Stimulated activated CD8-positive, alpha-beta memory T cell treated with anti-CD3 and anti-CD28 coated beads, Interleukin-12 subunit alpha, Interleukin-12 subunit beta, amount 100 ng/mL, for 1 hour (primary cell): ENCODE measurements at places on chromosomes 1 and 21.

- DNase-seq: no peak
Observed at GRCh38 chr1:61353797-61354406, 271.5 kb downstream of the NFIA start.

DNA sequence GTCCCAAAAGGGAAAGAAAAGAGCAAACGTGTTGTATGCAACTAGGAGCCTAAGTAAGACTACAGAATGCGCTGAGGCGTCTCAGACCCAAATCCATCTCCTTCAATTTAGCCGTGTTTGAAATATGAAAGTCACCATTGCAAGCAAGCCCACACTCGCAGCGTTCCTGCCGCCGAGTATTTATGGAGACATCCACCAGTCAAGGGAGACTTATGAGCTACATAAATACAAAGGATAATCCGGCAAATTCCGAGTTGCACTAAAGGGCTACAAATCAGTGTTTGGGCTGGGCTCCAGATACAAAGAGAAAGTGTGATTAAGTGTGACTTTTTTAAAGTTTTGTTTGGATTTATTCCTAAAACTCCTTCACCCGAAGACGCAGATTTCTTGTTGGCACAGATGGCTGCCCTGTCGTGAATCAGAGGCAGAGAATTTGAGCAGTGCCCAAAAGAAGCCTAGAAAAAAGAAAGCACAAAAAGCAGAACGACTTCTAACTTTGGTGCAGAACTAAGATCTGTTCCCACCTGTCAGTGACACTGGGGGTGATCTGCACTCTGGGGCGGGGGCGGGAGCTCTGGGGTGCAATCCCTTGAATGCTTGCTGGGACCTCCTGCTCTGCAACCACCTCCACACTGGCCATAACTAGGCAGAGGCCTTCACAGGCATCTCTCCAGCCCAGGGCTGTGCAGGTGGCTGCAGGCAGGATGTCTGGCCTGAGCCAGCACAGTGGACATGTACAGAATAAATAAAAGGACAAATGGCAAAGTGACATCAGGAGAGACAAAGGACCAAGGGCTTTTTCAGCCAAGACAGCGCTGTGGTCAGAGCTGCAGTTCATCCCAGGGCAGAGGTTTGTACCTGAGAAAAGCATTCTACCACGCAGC is 489.7 kb downstream of the NPHP4 start:
- no peak for DNase-seq

- no peak for DNase-seq
Observed at GRCh38 chr21:15682186-15682895, 47.4 kb upstream of the USP25 start.

GRCh38 chr1:26537951-26538352 is 8.4 kb downstream of the RPS6KA1 start:
- no peak for DNase-seq

DNA sequence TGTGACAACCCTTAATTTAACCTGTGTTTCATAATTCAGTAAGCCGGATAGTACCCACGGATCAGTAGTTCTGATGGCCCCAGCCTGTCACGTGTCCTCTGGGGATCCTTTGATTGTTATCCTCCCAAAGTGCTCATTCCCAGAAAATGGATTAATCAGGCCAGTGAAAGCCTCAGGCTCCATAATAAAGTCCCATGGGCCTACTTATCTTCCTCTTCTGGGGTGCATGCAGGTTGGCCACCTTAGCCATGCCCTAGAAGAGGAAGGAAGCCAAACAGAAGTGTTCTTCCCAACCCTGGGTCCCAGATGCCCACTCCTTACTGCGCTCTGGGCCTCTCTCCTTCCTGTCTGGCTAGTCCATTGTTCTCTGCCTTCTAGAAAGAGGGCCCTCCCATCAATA is 146.1 kb downstream of the EDEM3 start:
- DNase-seq: no peak

GRCh38 chr1:205248793-205249601 is 21.3 kb downstream of the TMCC2 start:
- no peak for DNase-seq

DNA sequence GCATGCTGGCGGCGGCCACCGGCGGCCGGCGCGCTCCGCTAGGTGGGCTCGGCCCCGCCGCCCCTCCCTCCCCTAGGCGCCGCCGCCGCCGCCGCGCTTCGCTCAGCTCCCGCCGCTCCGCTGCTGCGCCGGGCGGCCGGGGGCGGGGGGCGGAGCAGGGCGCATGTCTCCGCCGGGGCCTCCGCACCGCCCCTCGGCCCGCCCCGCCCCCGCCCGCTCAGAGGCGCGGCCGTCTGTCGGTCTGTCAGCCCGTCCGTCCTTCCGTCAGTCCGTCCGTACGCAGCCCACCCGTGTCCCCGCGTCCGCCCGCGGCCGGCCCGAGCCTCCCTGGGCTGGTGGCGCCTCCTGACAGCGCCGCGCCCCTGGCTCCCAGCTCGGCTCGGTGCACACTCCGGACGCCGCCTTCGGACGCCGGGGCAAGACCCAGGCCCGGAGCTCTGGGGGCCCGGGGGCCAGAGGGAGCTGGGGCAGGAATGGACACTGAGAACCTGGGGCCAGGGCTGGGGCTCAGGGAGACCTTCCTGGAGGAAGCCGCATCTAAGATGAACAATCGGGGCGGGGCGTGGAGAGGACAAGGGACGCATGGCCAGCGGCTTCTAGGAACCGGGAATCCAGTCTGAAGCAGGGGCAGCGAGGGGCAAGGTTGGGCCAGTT is at the start of gene GPR153:
Gene GPR153 (minus strand): TSS at position 138 of the 654 bp plus-strand sequence. CDS start 6,193 bp downstream, outside the sequence.
- DNase-seq: no peak

- DNase-seq: no peak
Observed at GRCh38 chr1:43351421-43352350, 7.1 kb upstream of the CDC20 start.

GRCh38 chr1:33342041-33342723 is 21.3 kb upstream of the A3GALT2 start:
- no peak for DNase-seq

DNA sequence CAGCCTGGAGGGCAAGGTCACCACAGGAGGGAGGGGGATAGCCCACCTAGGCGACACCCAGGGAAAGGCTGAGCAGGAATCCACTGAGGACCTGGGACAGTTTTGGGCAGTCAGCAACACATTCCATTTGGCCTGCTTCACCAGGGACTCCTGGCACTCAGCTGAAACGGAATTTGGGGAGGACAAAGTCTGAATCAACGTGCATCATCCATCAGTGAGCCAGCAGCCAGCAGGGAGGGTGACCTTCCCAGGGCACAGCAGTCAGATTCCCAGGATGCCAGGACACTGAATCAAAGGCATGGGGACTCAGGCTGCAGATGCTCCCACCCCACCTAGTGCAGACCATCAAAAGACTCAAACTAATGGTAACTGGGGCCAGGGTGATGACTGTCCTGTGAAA is 4.6 kb downstream of the SH3BP5L start:
- DNase-seq: no peak

DNA sequence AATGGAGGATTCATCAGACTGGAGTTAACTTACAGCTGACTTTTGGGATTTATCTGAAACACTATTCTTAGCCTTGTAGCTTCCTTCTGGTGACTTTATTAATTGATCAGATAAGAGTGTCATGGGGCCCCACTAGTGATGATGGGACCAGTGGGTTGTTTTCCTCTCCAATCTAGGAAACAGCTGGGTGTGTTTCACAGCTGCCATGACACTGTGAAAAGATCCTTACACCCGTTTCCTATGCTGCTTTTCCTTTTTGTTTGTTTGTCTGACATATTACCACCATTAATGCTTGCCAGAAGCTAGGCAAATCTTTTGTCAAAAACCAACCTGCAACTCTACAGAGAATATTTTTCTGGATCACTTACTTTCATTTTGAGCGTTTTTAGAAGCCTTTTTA is 86.2 kb downstream of the ZBTB18 start:
- no peak for DNase-seq

- no peak for DNase-seq
Observed at GRCh38 chr21:45976701-45977311, 4.8 kb upstream of the COL6A1 start.

- no peak for DNase-seq
Observed at GRCh38 chr1:31405578-31406245, 7.3 kb upstream of the SERINC2 start.

- DNase-seq: no peak
Observed at GRCh38 chr1:241630899-241631298, 9.3 kb downstream of the CHML start.

- no peak for DNase-seq
Observed at GRCh38 chr1:24149866-24150233, 6.9 kb upstream of the IL22RA1 start.

- no peak for DNase-seq
Observed at GRCh38 chr1:5562331-5562730, 429.9 kb downstream of the NPHP4 start.
